ENCODE measurements at places on chromosomes 5 and 9.
A peak's percentile ranks its signal among the peaks of the same experiment; 100 is the strongest.

- no peak for DNase-seq
Measured at GRCh38 chr9:1878811-1879210, 136.3 kb upstream of the SMARCA2 start.

GRCh38 chr5:926417-927171, 33.9 kb downstream of the TRIP13 start:
- no peak for DNase-seq

GRCh38 chr9:120913647-120914264, 12.8 kb downstream of the TRAF1 start:
- DNase-seq = no peak

DNA sequence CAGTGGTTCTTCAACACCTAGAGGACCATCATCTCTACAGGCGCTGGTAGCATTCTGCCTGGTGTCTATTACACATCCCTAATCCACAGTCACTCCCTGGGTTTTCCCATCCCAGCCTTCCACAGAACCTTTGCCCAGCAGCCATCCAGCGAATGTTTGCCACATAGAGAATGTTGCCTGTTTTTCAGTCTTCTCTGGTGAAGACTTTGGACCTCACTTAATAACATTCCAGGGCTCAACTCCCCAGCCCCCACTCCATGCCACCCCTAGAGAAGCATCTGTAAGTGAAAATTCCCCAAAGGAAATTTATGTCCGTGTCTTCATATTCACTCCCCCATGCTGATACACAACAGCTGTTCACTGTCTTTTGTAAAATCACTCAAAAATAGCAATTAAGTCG, 249.6 kb downstream of the AOPEP start:
- no peak for DNase-seq

- DNase-seq = no peak
Measured at GRCh38 chr9:663541-663940, 178.0 kb upstream of the DMRT1 start.

DNA sequence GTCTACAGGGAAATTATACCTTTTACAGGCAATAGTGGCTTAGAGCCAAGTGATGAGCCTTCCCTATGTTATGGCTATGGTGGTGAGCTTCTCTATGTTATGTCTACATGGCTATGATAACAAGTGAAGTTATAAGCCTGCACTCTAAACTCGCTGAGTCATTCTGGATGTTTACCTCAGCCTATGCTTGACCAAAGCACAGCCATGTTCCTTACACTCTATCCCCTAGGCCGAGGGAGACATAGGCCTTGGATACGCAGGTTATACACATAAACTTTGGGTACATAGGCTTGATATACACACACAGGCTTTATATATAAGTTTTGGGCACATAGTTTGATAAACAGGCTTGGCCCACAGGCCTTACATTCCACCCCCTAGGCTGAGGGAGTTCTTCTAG, 13.8 kb downstream of the DMAC1 start:
- no peak for DNase-seq

DNA sequence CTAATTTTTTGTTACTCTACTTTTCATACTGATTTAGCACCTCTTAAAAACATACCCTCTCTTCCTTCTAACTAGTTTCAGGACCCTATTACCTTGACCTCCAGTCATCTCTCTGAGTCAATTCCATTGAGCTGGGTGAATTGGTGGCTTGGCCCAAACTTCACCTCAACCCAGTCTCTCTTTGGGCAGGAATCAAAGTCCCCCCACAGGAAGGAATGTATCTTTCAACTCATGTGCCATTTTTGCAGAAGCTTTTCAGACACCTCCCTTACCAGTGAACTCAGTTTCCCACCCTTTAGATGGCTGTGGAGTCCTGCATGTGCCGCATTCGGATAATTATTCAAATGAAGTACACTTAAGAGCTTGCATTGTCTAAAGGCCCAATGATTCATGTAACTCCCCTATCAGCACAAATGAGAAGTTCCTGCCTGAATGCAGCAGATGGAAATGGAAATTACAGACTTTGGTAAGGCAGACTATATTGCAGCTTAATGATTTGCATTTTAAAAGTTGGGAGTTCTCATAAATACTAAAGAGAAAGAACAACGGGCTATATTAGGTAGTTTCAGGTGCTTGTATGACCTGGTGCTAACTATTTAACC, 693.5 kb downstream of the PTPRD start:
- DNase-seq = no peak

- no peak for DNase-seq
Measured at GRCh38 chr5:39455645-39456044, 30.9 kb upstream of the DAB2 start.

DNA sequence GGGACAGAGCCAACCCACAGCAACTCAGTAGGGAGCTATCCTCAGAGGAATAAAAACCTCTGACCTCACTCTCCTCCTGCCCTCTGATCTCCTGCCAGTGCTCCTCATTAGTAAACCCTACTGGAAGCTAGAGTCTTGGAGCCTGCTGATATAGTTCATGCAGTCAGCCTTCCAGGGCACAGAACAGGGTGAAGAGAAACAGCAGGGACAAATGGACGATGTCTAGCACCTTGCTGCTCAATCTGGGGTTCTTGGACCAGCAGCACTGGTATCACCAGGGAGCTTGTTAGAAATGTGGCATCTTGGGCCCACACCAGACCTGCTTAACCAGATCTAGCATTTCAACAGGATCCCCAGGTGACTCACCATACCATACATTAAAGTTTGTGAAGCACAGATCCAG, 5.5 kb upstream of the GALNT12 start:
- peak; percentile 71 for DNase-seq

DNA sequence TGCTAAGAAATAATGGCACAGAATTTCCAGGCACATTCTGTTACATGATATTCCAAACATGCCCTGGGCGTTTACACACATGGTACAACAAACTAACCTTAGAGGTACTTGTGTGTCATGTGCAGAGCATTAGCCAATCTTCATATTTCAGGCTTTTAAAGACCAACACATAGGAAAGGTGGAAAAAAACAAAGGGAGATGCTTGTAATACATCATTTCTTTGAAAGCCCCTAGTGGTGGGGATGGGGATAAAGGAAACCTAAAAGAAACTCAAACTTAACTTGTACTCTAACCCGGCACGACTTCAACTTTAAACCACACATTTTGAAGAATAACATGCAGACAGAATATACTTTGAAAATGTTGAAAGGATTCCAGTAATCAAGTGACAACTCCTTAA, 133.6 kb downstream of the PTPRD start:
- DNase-seq = no peak

- DNase-seq = peak; percentile 58
Measured at GRCh38 chr5:144422018-144422727, 251.5 kb downstream of the KCTD16 start.

GRCh38 chr5:9820691-9821449, 190.7 kb upstream of the TAS2R1 start:
- DNase-seq = no peak

DNA sequence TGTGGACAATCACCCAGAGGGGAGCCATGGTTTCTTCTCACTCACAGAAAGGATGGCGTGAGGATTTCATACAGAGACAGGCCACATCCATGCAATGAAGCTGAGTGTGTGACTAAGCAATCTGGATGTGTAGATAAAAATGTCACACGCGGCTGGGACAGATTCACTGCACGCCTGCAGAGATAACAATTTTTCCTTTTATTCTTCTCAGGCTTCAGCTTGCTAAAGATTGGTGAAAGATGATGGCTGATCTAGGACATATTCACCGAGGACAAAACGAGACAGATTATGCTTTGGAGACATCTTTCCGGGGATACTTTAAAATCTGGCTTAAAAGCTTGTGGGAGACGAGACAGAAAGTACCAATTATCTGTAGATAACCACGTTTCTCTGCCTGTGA, 313.9 kb upstream of the TRPC7 start:
- DNase-seq = no peak

- peak; percentile 21 for DNase-seq
Measured at GRCh38 chr9:92749934-92750315, 14.7 kb downstream of the BICD2 start.

DNA sequence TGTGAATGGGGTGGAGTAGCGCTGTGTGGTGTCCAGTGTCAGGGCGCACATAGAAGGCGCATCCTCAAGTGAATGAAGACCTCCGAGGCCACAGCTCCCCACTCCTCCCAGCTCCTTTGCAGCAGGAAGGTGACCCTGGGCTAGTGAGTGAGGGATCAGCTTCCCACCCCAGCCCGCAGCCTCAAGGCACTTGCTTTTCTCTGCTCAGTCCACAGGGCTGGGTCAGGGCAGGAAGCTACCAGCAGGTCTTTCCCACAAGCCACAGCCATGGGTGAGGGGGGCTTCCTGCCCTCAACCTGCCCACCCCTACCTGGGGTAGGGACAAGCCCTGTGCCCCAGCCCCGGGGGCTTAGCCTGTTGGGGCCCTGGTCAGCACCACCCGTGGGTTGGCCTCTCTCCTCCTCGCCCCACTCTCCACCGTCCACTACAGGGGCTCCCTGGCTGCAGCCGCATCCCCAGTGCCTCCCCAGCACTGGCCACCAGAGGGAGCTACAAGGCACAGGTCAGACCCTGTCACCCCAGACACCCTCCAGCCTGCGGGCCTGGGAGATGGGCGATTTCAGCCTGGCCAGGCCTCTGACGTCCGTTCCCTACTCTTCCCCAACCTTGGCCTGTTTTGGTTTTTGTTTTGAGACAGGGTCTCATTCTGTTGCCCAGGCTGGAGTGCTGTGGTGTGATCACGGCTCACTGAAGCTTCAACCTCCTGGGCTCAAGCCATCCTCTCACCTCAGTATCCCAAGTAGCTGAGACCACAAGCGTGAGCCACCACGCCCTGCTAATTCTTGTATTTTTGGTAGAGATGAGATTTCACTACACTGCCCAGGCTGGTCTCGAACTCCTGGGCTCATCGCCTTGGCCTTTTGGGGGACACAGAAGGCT, 1.3 kb upstream of the ABCA2 start:
- peak; percentile 50 for DNase-seq

DNA sequence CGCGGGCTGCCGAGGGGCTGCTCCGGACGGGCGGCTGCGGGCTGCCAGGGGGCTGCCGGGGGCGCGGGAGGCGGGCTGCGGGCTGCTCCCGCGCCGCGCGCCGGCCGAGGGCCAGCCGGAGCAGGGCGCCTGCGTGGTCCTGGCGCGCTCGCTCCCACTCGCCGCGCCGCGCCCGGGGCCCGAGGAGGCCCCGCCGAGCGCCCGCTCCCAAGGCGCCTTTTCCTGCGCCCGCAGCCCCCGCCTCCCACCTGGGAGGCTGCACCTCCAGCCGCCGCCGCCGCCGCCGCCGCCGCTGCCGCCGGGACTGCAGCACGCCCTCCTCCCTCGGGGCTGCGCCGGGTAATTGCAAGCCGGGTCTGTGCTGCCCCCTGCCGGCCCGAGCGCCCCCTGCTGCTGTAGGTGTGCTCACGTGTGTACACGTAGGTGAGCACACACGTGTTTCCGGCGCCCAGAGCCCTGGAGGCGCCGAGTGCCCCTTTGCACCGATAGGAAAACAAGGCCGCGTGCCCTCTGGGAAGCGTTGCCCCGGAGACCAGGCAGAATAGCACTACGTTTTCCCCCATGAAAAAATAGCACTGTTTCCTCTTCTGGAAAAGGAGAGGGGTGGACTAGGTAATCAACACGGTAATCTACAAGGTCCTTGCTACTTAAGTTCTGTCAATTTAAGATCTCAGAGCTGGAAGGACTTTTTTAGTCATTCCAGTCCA, at the start of gene EPB41L4B:
Gene EPB41L4B (minus strand): TSS at position 318 of the 707 bp plus-strand sequence. CDS start 613 bp downstream, outside the sequence.
- peak; percentile 97 for DNase-seq

- DNase-seq = peak; percentile 42
Measured at GRCh38 chr5:2746561-2747032, 4.9 kb downstream of the IRX2 start.

DNA sequence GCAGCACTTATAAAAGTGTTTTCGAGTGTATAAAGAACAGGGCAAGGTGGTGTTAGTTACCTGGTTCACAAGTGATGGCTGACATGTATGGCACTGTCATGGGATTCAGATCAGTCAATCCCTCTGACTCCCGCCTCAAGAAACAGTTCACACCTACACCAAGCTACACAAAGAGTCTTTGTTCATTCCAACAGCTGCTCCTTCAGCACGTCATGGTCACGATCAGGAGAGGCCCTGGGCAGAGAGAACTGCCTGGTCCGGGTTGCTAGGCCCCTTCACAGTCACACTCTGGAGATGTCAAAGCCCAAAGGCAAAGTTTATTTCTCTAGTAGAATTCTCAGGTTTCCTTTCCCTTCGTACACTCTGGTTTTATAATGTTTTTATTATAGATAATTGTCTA, 426.7 kb downstream of the ZSWIM6 start:
- no peak for DNase-seq
